ENCODE measurements at places on chromosomes 6 and 20.
A peak's percentile ranks its signal among the peaks of the same experiment; 100 is the strongest.

- DNase-seq: no peak
Measured at GRCh38 chr6:137191236-137191635, 17.8 kb upstream of the IL22RA2 start.

DNA sequence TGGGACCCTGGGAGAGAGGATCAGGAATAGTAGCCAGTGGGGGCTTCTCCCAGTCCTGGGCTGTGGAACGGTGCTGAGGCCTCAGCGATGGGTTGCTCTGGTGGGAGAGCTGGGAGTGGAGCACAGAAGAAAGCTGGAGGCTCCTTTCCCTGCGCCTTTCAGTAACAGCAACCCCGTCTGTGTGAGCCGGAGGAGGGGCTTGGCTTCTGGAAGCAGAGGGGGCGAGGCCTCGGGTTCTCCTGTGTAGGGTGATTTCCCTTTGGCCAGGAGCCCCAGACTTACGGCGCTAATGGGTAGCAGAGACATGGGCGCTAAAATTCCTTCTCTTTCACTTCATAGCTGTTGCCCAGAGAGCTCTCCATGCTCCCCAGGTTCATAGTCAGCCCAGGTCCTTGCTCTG is 55.0 kb downstream of the DAAM2 start:
- no peak for DNase-seq

GRCh38 chr6:25794784-25795183 is 37.1 kb downstream of the SLC17A1 start:
- DNase-seq: no peak

DNA sequence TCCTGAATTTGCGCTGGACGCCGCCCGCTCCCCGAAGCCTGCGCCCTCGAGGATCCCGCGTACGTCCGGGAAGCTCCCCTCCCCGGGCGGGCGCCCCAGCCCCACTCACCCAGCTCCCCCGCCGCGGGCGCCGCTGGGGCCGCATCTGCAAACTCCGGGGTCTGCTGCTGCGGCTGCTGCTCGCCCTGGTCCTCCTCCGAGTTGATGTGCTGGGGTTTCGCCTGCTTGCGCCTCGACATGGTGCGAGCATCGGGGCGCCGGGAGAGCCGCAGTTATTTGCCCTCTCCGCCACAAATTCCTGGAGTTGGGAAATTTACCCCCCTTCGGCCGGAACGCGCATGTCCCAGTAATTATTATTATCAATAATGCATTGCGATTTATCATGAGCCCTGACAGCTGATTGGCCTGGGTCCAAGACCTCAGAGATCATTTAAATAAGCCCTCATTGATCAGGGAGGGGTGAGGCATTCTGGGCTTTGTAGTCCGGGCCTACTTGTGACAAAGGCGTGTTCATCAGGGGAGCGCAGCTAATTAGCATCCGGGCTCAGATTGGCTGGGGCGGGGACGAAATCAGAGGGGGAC is at the start of gene SALL4:
Gene SALL4, minus strand, starts transcription at position 352 of the 582 bp plus-strand sequence. Its CDS starts 113 bp downstream, at position 239.
- DNase-seq: no peak

DNA sequence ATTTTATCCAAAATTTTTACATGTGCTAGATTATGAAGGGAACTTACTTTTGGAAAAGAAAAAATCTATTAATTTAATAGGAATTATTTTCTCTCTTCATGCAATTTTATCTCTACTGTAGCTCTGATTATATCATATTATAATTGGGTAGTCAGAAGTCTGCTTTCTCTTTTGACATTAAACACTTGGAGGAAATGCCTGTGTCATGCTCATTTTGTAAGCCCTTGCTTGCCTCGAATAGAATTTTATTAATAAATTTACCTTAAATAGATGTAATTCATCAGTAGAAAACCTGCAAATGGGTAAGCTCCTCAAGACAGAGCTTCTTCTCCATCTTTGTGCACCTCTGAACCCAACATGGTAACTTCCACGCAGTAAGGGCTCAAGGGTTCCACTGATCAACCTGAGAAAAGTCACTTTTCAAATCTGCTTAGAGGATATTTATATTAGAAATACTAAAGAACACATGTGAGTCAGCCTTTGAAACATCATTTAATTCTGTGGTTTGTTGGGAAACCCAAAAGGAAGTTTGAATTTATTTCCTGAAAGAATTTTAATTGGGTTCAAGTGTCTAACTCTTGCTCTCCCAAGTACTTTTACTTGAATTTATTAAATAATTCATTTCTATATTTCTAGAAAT is 266.0 kb downstream of the ALDH8A1 start:
- DNase-seq: no peak

GRCh38 chr20:920311-920710 is 4.2 kb upstream of the ANGPT4 start:
- no peak for DNase-seq

DNA sequence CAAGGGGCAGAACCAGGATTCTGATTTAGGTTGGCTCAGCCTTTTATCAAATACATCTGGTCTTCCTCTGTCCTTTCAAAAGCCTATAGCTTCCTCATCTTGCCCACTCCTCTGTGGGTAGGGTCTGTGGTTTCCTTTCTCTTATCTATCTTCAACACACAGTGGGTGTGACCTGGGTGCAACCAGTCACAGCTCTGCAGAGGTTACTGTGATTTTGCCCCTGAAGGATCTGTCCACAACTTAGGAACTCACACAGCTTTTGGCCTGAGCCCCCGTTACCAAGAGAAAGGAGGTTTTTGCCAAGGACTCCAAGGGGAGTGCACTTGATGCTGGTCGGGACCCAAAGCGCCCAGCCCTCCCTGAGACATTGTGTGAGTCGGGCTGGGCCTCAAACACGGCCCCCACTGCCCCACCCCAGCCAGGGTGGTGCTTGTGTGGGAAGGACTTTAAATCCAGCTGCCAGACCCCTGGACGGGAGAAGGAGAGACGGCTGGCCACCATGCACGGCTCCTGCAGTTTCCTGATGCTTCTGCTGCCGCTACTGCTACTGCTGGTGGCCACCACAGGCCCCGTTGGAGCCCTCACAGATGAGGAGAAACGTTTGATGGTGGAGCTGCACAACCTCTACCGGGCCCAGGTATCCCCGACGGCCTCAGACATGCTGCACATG is at the start of gene PI16:
Gene PI16, plus strand, starts transcription at position 477 of the 670 bp plus-strand sequence. Its CDS starts 23 bp downstream, at position 500.
- DNase-seq: no peak

DNA sequence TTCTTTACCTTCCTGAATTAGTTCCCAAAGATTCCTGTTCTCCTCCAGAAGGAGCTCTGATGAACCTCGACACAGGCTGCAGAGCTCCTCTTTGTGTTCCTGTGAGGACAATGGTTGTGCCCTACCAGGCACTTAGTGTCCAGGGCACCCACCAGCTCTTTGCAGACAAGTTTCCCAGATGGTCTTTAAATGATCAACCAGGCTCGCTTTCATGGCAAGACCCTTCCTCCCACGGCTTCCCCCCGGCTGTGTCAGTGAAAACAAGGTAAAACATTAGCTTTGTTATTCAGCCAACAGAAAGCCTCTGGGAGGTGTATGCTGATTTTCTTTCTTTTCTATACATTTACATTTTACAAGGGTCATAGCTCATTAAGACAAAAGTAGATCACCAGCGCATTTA is 32.3 kb upstream of the CNKSR3 start:
- DNase-seq: no peak

- DNase-seq: no peak
Measured at GRCh38 chr20:21519136-21519584, 5.3 kb upstream of the NKX2-2 start.

- no peak for DNase-seq
Measured at GRCh38 chr6:132683543-132683942, 24.6 kb upstream of the TAAR1 start.

GRCh38 chr6:31723245-31723979 is at the start of gene MPIG6B:
MPIG6B (plus strand) TSS chr6:31723373; CDS start chr6:31723384, 11 bp downstream.
- DNase-seq: no peak

GRCh38 chr20:19750907-19751636 is 7.0 kb upstream of the RIN2 start:
- no peak for DNase-seq

DNA sequence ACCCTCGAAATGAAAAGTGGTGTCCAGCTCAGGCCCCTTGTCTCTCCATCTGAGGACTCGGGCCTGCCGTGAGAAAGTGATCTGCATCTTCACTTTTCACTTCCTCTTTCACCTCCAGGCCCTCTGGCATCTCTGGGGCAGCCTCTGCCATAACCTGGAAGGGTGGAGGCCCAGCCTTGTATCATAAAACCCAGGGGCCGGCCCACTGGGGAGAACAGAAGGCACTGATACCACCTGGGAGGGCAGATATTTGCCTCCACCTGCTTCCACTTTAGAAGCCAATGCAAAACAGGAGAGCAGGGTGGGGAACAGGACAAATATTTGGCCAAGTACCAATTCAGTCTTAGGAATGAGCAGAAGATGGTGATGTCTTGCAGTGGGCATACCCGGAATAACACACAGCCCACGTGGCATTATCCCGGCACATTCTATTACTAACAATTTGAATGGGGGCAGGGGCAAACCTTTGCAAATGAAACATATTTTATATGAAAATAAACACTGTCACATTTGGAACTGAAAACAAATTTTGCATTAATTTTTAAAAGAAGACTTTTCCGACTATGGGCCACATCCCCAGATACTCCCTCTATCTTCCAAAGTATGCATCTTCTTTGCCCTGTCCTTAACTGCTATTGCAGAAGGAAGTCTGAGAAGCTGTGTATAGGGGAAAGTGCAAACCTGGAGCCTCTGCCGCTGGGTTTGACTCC is 69.2 kb upstream of the TBC1D7 start:
- no peak for DNase-seq

DNA sequence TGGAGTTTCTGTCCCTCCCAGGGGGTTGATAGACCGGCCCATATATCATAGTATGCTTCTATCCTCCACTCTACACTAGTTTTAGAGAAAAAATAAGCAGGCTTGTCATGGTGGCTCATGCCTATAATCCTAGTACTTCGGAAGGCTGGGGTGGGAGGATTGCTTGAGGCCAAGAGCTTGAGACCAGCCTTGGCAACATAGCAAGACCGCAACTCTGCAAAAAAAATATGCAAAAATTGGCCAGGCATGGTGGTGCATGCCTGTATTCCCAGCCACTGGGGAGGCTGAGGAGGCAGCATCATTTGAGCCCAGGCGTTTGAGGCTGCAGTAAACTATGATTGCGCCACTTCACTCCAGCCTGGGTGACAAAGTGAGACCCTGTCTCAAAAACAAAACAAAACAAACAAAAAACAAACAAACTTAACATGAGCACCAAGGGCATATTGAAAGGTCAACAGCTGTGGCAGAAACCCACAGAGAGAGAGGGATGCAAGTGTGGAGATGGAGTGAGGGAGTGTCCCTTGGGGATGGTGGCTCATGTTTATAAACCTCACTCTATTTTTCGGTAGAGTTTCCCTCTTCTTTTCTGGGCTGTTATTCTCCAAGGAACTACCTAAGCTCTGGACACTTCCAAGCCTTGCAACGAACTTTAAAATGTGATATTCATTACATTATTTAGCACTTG is 24.1 kb downstream of the SLC24A3 start:
- no peak for DNase-seq

- DNase-seq: no peak
Measured at GRCh38 chr20:5675103-5676091, 74.8 kb upstream of the SHLD1 start.

GRCh38 chr20:61461461-61461860 is 209.4 kb downstream of the CDH4 start:
- DNase-seq: no peak

DNA sequence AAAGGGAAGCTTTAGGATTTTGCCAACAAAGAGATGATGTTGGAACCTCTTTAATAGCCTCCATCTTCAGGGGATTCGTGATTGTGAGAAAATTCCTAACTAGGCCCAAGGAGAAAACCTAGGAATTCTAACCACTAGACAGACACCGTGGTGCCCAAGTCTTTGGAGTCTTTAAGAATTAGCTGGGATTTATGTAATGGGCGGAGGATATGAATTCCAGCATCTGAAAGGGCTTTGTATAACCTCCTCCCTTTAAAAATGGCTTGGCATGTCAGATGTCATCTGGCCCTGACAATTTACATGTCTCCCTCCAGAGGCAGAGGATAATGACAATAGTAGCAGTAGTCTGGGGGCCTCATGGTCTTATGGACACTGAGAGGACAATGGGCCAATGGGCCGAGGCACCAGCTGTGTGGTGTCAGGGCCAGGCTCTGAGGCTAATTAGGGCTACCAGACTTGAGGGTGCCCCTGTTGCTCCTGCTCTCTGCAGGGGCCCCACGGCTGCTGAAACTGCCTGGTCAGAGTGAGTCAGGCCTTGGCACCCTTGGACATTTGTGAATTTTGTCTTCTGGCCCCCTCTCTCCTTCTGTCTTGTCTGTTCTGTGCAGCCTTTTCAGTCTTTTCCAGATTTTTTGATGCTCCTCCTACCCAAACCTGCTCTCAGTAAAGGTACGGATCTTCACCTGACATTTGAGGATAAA is 113.9 kb downstream of the EDN1 start:
- no peak for DNase-seq

DNA sequence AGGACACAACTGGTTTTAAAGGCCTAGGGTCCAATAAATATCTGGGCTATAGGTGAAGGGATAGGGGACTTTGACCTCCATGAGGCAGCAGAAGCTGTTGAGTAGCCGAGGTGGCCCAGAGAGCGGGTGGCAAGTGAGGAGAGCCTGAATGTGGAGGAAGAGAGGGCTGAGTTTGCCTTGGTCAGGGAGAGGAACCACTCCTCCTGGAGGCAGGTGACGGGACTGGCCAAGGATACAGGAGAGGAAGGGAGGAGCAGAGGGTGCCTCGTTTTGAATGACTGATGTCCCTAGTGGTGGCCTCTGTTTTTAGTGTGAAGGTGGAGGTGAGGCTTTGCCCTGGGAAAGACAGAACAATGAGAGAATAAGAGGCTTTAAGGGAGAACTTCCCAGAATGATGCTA is 19.1 kb upstream of the AAR2 start:
- DNase-seq: no peak

- peak; percentile 99 for DNase-seq
Measured at GRCh38 chr20:62652041-62652893, 10.0 kb downstream of the SLCO4A1 start.

DNA sequence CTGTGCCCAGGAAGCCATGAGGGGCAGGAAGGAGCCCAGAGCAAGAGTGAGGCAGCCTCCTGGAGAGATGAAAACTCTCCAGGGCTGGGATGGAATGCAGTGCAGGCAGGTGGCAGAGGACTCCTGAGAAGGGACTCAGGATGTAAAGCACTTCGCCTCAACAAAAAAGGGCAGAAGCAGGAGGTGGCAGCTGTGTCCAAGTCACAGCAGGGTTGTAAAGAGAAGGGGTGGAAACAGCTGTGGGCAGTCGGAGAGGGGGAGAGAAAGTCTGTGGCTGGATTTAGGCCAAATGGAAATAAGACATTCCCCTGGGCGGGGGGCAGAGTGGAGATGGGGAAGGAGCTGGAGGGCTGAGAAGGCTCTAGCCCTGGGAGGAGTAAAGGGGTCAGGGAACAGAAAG is 34.9 kb downstream of the CYP21A2 start:
- no peak for DNase-seq

DNA sequence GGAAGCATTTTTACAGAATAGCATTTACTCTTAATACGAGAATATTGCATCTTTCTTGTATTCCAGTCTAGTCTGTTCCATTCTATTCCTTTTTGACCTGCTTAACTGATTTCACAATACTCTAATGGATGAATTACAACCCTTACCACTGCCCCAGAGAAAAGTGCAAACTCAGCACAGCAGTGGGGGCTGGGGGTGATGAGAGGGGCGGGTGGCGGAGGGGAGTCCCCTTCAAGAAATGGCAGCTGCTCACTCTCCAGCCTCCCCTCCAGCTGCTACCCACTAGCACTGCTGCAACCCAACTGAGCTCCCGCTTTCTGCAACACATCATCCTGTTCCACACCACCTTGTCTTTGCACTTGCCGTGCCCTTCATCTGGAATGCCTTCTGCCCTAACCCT is 30.1 kb downstream of the PIM1 start:
- DNase-seq: no peak
